ENCODE measurements at places on chromosomes 3 and 15.

GRCh38 chr3:131907796-131908195, 127.0 kb downstream of the CPNE4 start:
- no peak for DNase-seq

- no peak for DNase-seq
Measured at GRCh38 chr3:155792532-155792931, 13.5 kb downstream of the C3orf33 start.

DNA sequence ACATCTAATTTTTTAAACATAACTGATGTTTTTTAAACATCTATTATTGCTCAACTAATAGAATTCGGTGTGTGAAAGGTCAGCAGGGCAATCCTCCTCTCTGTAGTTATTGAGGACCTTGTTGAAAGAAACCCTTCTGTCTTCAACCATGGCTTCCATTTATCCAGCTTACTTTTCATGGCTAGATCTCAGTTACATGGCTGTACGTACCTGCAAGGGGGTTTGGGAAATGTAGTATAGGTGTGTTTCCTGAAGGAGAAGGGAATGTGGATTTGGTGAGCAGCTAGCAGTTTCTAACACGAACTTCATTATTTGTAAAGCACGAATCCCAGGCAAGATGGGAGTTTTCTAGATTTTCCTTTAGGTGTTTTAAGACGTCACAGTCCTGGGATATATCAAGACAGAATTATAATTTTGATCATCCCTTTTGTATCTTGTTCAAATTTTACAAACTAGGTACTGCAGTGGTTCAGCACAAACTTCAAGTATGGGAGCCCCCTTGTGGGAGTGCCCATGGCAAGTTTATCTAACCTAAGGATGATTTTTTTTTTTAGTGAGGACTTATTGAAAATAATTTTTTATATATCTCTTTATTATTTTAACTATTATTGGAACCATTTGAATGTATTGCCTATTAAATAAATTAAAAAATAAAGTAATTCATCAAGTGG, 41.6 kb downstream of the FBXL2 start:
- DNase-seq = no peak

- no peak for DNase-seq
Measured at GRCh38 chr15:29635513-29636098, 186.7 kb downstream of the TJP1 start.

DNA sequence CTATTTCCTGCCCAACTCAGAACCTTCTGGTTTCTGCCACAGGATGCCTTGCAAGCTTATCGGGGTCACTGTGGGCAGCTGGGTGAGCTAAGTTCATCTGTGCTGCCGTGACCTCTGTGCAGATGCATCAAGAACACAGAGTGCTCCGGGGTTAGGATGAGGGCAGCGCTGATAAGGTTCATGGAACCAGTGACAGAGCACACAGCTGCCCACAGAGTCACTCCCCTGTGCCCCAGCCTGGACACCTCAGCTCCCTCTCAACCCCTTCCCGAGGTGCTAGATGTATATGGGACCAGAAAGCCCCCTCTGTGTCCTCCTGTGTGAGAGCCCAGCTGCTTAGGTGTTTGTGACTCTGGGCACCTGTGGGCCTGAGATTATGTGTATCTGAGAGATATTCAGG, 15.8 kb upstream of the ALAS1 start:
- DNase-seq = no peak

GRCh38 chr15:26771168-26771567, 1.7 kb downstream of the GABRB3 start:
- no peak for DNase-seq

GRCh38 chr3:120143676-120144075, 49.4 kb upstream of the GSK3B start:
- DNase-seq = no peak

DNA sequence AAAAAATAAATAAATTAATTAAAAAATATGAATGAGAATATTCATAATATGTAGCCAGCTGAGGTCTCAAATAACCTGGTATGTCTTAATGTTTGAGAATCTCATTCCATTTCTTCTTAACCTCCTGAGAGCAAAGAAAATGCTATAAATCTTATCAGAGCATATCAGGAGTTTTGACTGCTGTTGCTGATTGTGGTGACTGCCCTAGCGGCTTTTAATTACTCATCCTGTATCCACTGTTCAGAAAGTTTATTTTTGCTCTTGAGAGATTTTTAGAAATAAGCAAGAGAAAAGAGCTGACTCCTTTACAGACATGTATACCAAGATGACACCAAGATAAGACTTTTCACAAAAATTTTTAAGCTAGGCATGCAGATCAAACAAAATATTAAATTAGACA, 454.8 kb upstream of the CBLB start:
- no peak for DNase-seq

GRCh38 chr3:184291044-184291737, 7.8 kb upstream of the PSMD2 start:
- no peak for DNase-seq

GRCh38 chr3:33317963-33318709, 40.9 kb downstream of the FBXL2 start:
- no peak for DNase-seq

DNA sequence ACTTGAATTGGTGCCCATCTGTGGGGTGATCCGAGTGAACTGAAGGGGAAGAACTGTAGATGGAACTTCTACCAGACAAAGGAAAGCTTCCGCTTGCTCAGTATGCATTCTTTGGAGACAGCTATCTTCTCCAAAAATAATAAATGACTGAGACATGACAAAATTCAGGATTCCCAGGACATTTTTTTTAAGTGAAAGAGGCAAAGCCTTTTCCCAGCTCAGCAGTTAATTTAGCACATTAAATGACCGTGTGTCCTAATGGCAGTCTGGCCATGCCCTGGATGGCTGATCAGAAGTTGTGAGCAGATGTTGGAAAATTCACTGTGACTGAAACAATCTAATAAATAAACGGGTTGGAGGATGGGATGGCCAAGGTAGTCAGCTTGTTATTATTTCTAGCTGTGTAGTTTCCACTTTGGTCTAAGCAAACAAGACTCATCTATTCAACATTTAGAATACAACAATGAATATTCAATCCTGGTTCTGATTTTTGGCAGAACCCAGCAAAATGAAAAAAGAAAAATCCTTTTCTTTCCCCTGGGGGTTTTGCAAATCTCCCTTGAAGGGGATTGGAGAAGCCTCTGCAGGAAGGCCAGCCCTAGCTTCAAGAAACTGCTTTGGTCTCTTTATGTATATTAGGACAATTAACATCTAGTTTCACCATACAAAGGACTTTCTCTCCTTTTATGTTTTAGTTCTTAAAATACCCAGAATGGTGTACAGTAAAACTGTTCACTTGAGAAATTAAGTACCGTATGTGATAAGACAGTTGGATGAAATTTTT, 540.9 kb upstream of the MDFIC2 start:
- DNase-seq = no peak

DNA sequence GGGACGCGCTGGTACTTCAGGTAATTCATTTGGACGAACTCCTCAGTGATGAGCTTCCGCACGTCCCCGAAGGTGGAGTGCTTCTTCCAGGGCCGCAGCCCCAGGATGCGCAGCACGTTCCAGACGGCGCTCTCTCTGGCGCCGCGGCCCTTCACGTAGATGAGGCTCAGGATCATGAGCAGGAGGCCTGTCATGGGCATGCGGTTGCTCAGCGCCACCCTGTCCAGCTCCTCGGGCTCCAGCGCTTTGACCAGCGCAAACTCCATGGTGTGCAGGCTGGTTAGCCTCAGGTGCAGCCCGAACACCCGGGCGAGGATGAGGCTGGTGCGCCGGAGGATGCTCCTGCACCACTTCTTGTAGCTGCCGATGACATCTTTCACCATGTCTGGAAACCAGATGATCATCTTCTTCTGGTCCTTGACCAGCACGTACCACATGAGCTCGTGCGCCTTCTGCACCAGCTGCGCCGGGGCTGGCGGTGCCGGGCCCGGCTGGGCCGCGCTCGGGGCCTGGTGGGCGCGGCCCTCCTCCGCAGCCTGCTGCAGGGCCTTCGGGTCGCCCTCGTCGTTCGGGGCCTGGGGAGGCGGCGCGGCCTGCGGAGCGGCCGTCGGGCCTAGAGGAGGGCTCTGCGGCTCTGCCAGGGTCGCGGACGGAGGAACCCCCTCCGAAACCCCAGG, 501 bp downstream of the NDN start:
- no peak for DNase-seq

- no peak for DNase-seq
Measured at GRCh38 chr3:178131801-178132200, 404.4 kb upstream of the KCNMB2 start.

GRCh38 chr3:64861684-64862083, 173.9 kb upstream of the ADAMTS9 start:
- no peak for DNase-seq

DNA sequence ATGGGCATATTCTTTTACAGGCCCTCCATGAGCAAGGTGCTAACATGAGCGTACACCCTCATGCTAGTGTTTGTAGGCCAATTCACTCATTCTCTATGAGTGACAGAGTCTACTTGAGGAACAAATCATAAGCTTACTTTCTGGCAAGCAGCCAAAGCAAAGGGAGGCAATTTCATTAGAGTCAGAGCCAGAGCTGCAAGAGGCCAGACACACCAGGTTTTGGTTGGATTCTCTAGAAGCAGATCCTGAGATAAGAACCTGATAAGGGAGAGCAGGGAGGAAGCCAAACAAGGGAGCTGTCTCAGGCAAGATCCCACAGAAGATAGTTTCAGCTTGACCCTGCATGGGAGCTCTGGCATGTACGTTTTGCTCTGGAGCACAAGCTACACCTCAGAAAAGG, 214.1 kb upstream of the CTNNB1 start:
- DNase-seq = no peak

GRCh38 chr3:117853923-117854668, 1144.5 kb downstream of the TUSC7 start:
- DNase-seq = no peak

- DNase-seq = no peak
Measured at GRCh38 chr3:154794391-154794790, 285.7 kb upstream of the MME start.

GRCh38 chr3:59425371-59425770, 375.5 kb upstream of the CFAP20DC start:
- no peak for DNase-seq

DNA sequence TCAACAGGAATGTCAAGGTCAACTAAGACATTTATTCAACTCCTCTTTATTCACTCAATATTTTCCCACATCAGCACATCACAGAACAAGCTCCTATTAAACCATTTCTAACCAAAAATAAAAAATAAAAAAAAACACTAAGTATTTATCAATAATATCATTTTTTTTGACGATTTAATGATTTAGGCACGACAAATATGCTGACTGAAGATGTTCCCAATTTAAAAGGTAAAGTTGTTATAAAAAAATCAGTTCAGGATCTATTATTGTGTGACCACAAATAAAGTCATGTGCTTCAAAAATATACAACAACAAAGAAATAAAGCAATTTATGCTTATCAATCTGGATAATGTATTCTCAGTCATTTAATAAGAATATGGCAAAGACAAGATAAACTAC, 16.2 kb downstream of the DPH6 start:
- no peak for DNase-seq

DNA sequence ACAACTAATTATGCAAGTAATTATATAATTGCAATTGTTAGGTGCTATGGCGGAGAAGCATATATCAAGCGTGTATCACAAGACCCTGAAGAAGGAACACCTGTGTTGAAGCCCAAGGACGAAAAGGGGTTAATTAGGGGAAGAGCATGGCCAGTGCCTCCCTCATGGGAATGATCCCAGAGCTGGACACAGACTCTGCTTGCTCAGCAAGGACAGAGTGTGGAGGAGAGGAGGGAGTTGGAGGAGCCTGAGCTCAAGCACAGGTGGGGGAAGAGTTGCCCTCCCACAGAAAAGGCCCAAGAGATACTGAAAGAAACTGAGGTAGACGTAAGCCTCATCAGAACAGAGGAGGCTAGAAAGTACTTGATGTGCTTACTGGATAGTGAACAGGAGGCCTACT, 423.7 kb downstream of the EPHB1 start:
- DNase-seq = no peak

DNA sequence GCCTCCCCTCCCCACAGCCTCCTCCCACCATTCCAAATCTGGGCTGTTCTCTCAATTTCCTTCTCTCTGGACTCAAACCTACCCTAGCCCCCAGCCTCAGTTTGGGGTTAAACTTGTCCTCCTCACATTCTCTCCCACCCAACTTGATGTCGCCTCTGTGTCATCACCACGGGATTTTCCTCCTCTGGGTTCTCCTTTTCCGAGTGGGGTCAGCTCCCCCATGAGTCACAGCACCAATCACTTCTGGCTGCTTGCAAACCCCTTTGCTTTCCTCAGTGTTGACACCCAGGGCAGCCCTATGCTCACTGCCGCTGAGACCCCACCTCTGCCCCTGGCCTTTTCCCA, 451 bp downstream of the CCR5AS start:
- no peak for DNase-seq

DNA sequence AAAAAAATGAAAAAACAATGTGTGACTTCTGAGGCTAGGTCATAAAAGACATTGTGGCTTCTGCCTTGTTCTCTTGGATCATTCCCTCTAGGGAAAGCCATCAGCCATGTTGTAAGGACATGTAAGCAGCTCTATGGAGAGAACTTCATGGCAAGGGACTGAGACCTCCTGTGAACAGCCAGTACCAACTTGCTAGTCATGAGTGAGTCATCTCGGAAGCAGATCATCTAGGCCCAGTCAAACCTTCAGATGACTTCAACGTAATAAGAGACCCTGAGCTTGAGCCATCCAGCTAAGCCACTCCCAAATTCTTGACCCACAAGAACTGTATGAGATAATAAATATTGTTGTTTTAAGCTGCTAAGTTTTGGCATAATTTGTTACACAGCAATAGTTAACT, 4.9 kb downstream of the MON1A start:
- no peak for DNase-seq

DNA sequence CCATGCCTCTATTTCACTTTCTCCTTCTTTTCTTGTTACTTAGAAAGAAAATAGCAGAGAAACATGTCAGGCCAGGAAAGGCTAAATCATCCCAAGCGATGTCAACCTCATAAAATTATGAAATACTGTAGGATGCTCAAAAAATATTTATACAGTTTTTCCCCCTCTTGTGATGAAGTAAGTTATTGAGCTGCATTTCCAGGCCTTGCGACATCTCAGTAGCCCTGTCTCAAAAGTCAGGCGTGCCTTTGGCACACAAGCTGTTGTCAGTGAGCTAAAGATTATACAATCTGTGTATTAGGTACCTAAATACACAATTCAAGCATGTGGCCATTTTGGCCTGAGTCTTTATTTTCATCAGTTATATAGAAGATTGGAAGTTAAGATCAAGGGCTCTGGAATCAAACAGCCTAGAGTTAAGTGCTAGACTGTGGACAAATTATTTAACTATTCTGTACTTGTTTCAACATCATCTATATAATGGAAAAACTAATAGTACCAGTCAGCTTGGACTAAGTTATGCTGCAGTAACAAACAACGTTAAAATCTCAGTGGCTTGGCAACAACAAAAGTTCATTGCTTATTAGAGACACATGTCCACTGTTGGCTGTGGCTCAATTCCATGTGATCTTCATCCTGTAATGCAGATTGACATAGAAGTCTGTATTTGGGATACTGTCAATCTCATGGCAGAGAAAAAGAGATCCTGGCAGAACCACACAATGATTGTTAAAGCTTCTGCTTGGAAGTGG, 406.4 kb upstream of the PROK2 start:
- no peak for DNase-seq

Measured in activated CD8-positive, alpha-beta memory T cell treated with anti-CD3 and anti-CD28 coated beads for 48 hours (primary cell).